Cortex of kidney (tissue), 1 donor: ENCODE measurements at places on chromosomes 7 and 10.

DNA sequence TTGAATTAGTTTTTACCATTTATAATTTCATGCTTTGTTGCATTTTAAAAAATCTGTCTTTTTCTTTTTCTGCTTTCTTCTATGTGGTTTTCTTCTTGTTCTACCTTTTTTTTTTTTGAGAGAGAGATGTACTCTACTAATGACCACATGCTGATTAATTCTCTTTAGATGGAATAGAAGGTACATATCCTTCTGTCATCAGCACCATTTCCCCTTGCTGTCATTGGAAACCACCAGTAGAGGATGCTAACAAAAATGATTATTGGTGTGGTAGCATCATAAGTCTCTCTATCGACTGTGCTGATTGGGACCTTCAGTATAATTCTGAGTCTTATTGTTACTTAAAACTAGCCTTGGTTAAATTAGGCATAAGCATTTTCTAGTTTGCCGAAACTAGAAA, 3.6 kb downstream of the ZEB1 start:
- no peak for DNase-seq

- DNase-seq = no peak
Observed at GRCh38 chr10:2173327-2173726, 436.0 kb upstream of the ADARB2 start.

DNA sequence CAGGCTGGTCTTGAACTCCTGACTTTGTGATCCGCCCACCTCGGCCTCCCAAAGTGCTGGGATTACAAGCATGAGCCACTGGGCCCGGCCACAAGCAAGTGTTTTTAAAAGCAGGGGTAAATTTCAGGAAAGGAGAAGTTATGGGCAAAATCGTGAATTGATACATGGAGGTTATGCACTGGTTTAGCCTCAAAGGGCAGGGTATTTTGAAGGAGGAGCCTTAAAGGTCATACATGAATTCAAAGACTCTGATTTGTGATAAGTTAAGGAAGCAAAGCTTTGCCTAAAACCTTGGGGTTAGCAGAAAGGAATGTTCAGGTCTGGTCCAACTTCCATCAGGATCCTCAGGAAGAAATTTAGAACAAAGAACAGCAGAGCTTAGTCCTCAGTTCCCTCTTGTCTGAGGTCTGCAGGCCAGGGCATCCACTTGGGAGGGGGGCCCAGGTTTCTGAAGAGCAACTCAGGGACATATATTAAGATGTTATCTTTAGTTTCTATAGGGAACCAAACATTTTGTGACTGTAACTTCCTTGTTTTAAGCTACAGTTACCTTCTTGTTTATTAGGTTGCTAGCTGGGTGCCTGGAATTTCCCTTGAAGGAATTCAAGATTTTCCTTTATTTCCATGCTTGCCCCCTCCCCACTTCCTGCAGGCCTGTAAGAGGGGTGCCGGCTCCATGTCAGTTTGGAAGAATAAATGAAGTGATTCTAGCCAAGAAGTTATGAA, 2.8 kb upstream of the REPIN1 start:
- no peak for DNase-seq

DNA sequence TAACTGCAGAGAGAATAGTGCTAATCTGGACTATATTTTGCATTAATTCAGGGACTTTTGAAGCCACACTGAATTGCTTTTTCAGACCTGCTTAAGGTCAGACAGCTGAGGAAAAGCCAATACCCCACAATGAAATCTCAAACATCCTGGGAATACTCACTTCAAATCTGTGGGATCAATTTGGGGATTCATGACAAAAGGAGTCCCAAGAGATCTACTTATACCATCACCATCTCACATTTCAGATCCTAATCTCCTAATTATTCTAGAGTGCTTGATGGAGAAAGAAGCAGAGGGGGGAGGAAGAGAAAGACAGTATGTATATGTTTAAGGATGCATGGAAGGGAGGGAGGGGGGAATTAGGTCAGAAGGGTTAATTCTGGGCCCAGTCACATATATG, 202.2 kb downstream of the CACNA2D1 start:
- DNase-seq = no peak

GRCh38 chr7:2758673-2759616, 70.9 kb downstream of the AMZ1 start:
- DNase-seq = no peak

DNA sequence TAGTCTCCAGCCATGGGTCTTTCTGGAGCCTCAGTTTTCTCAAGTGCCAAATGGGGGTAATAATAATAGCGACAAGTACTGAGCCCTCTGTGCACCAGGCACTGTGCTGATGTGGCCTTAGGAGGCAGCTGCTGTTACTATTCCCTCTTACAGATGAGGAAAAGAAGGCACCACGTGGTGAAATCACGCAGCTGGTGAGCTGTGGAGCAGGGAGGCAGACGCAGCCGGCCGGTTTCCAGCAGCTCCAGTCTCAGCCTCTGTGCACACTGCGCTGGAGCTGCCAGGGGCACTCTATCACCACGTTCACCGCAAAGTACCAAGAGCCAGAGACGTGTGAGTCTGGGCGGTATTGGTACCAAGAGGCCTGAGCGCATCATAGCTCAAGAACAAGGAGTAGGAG, 9.6 kb downstream of the PYROXD2 start:
- no peak for DNase-seq

GRCh38 chr7:82106201-82106600, 336.4 kb upstream of the HGF start:
- no peak for DNase-seq

DNA sequence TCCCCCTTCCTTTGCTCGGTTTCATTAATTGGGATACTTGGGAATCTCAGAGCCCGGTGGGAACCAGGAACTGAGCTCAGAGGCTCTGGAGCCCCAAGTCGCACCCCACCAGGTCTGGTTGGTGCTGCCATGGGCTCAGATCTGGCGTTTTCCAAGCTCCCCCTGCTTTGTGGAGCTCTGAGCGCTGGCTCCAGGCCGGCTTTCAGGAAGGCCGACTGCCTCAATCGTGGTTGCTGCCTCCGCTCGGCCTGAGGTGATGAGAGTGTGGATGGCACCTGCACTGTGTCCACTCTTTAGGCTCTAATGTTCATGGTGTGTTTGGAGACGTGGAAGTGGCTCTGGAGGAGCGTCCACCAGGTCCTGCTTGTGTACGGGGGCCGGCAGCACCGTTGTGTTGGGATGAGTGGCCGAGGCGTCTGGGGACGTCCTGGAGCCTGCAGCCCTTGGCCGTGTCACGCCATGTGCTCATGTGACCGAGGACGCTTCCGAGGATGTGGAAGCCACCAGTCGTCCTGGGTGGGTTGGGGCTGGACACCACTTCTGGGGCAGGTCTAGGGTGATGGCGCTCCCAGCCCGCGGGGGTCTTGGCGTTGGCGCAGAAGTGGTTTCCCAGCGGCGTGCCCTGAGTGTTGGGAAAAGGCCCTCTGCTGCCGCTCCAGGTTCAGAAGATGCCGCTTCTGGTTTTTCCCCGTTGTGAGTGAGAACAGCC, 8.2 kb downstream of the INPP5A start:
- no peak for DNase-seq

DNA sequence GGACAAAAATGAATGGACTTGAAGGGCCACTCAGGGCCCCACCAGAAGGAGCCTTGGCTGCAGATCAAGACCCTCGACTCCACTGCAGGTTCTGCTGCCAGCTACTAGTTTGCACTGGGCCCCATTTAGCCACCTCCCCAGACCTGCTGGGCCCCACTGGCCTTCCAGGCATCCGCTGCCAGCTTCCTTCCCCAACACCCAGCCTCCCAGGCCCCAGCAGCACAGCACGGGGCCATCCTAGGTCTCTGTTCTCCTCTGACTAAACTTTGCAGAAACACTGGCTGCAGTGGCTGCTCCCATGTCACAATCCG, 277.4 kb upstream of the KLF14 start:
- no peak for DNase-seq

GRCh38 chr10:80168679-80169380, 36.3 kb downstream of the PLAC9 start:
- DNase-seq = no peak

- no peak for DNase-seq
Observed at GRCh38 chr7:68192941-68193340, 1196.3 kb downstream of the TYW1 start.

DNA sequence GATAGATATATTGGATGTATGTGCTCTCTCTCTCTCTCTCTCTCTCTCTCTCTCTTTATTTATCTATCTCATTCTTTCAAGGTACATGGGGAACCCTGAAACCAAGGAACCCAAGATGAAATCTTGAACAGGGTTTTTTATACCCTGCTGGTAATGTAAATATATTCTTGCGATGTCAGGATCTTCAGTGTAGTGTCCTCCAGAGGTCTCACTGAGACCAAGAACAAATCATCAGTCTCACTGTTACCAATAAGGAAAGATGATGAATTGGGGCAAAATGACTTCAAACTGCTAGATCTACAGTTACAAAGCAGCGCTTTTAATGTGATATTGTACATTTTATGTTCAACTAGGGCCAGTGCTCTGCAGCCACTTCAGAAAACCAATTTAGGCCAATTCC, 423.5 kb downstream of the ANKRD7 start:
- no peak for DNase-seq

- no peak for DNase-seq
Observed at GRCh38 chr10:101625821-101626412, 37.8 kb downstream of the DPCD start.

GRCh38 chr7:150745086-150745485, 7.9 kb downstream of the GIMAP5 start:
- DNase-seq = no peak

- no peak for DNase-seq
Observed at GRCh38 chr10:6916601-6917000, 336.5 kb upstream of the PRKCQ start.

DNA sequence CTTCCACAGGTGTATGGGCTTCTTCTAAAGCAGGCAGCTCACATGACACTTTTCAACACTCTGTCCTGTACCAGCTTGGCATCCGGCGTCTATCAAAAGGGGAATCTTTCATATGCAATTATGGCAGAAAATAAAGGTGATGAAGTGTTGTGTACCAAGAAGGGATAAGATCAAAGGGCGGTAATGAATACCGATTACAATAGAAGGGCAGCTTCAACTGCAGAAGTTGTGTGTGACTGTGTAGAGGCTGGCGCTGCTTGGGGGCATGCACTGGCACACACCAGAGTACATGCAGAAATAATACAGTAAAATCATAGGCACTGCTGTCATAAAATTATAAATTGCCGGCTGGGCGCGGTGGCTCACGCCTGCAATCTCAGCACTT, 744.7 kb downstream of the LRMDA start:
- no peak for DNase-seq

- DNase-seq = no peak
Observed at GRCh38 chr7:101300465-101301376, 20.9 kb downstream of the IFT22 start.

- no peak for DNase-seq
Observed at GRCh38 chr10:50324046-50324445, 72.7 kb upstream of the ASAH2 start.

DNA sequence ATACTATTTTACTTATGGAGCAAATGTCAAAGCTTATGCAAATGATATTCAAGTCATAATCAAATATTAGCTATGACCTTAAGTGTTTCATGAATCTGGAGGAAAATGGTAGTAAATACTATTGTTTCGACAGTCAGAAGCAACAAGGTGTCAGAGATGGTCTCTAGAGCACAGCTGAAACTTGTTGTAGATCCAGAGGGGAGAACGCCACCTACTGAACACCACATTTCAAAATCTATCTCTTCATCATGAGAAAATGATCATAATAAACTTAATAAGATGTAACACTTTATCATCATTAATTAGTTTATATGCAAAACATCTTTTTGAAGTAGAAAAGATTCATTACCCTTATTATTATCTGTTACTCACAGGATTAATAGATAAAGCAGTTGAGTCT, 418.7 kb downstream of the GATA3 start:
- no peak for DNase-seq

- no peak for DNase-seq
Observed at GRCh38 chr10:6868036-6868725, 288.1 kb upstream of the PRKCQ start.

- DNase-seq = no peak
Observed at GRCh38 chr7:133478591-133479135, 225.8 kb downstream of the EXOC4 start.

- peak; percentile 24 for DNase-seq
Observed at GRCh38 chr10:30059209-30060107, at the start of gene JCAD. JCAD (minus strand) TSS chr10:30059586; CDS start chr10:30047812, 11,774 bp downstream.

GRCh38 chr7:137818036-137818435, 28.7 kb downstream of the DGKI start:
- no peak for DNase-seq

DNA sequence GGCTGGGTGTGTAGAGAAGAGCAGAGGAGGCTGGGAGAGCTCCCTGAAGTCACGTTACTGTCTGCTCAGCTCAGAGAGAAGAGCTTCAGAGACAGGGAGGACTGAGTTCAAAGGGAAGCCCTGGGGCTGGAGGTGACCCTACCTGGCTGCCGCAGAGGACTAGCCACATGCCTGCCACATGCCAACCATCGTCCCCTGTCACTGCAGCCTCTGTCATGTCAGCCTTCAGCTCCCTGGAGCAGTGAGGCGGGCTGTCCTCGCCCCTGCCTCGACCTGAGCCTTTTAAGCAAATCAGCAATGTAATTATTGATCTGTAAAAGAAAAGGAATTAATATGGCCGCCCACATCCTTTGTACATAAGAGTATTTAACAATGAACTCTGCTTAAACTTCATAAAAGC, 89.3 kb upstream of the RET start:
- no peak for DNase-seq

DNA sequence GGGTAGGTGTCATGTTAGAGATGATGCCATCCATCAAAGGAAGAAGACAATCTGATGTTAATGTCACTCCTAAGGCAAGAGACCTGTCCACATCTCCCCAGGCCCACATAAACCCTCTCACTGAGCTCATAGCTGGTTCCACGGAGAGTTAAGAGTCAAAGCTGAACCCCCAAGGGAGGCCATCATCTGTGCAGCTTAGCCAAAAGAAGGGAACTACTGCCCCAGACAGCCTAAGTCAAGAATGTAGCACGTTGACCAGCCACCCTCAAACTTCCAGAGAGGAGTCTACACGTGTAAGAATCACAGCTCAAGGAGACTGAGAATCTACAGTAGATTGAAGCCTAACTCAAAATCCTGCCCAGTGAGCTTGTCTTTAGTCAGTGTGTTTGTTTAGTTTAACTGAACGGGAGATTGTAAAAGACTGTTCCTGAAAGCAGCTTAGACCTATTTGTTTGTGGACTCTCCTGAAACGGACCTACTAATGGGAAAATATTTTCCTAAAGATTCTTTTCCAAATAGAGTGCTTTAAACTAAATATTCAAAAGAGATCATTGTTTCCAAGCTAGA, 192.7 kb upstream of the NFE2L3 start:
- no peak for DNase-seq

DNA sequence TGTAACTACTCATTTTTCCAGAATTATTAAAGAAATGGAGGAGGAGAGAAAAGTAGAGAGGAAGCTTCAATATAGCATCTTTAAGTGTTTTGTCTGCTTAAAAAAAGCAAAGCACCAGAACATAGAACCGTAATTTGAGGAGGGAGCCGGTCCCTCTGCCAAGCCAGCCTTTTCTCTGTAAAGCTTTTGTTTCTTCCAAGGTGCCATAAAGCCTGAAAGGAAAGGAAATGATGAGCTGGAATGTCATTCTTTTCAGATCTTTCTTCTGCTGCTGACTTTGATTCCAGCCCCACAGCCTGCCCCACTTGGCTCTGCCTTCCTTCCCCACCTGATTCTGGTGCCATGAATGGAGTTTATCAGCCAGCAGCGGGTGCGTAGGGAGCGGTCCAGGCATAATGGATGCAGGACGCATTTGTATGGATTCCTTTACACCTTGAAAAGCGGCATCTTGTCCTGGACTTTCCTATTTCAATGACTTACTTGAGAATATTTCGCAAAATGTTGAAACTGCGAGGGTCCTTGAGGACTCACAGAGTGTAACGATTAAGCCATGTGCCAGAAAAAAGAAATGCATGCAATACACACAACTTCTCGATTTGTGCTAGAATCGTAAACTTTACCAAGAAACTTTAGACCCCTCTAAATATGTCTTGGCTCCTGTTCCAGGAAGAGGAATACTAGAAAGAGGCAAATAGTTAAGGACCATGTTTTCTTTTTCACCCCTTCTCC, 569.5 kb upstream of the MGMT start:
- DNase-seq = no peak
